Mucosa of gallbladder (tissue), 1 donor: ENCODE measurements at places on chromosomes 5 and 9. TPM values are rescaled to one million over a fixed set of nuclear protein-coding genes. Genes with fewer than 3 reads are reported as not detected.

Gene AK8
- total RNA-seq = 0.98 TPM

Gene CCL28
- total RNA-seq = 32.3 TPM

DNA sequence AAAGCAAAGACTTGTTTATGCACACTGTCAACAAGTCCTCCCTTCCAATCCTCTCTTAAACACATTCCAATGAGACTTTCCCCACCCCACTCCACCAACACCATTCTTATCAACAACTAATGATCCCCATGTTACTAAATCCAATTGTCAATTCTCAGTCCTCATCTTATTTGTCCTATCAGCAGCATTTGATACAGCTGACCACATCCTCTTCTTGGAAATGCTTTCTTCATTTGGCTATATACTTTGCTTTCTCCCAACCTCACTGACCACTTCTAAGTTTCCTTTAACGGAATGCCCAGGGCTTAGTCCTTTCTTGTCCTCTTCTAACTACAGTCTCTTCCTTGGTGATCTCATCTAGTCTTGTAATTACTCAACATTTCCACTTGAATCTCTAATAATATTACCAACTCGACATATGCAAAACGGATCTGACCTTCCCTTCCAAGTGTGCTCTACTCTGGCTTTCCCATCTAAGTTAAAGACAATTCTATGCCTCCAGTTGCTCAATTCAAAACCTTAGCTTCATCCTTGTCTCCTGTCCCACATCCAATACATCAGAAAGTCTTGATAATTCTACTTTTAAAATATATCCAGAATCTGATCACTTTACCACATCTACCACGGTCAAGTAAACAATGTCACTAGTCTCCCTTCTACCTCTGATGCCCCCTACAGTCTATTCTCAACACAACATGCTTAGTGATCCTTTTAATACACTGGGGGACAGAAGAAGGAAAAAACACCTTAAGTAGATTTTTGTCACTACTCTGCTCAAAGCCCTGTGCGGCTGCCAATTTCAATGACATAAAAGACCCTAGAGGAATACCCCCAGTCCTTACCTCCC is 25.5 kb downstream of the AGTPBP1 start:
- no peak for DNase-seq

GRCh38 chr5:146158255-146158654 is 24.2 kb downstream of the LARS1 start:
- DNase-seq = no peak

DNA sequence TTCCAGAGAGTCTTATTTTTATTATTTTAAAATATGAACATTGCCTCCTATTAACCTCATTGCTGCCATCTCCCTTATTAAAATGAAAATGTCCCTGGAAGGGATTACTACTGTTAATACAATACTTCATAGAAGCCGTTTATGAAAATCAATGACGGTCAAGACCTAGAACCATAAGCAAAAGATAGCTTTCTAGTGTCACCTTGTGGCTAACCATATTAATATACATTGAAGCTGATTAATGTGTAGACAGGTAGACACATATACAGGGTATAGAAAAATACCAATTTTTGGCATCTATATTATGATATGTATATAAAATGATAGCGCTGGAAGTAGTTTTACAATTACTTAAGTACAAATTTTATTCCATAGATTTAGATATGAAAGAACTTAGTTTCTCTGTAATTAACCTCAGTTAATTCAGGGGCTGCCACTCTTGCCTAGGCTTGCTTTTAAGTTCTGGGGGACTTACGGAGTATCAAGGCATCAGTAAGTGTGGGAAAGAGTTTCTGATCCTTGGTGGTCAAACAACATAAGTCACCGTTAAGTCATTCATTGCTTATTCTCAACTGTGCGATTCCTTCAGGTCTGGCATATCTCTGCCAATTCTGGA is 2.5 kb upstream of the YTHDC2 start:
- DNase-seq = no peak

GRCh38 chr9:34279411-34279810 is 49.7 kb downstream of the KIF24 start:
- peak; percentile 11 for DNase-seq

DNA sequence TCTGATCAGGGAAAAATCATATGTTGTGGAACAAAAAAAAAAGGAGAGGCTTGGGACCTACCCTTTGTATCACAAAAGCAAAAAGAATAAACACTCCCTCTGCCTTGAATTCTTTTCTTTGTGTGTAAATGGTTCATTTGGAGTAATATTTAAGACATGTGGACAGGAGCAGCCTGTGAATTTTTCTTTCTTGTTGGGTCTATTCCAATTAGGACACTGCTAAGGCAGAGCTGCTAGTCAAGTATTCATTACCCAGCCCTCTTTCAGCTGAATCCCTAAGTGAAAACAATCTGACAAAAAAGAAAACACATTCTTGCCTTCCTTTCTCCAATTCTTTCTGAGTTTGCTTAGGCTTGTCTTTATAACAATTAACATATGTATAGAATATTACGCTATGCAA is 330.0 kb downstream of the EBF1 start:
- no peak for DNase-seq

DNA sequence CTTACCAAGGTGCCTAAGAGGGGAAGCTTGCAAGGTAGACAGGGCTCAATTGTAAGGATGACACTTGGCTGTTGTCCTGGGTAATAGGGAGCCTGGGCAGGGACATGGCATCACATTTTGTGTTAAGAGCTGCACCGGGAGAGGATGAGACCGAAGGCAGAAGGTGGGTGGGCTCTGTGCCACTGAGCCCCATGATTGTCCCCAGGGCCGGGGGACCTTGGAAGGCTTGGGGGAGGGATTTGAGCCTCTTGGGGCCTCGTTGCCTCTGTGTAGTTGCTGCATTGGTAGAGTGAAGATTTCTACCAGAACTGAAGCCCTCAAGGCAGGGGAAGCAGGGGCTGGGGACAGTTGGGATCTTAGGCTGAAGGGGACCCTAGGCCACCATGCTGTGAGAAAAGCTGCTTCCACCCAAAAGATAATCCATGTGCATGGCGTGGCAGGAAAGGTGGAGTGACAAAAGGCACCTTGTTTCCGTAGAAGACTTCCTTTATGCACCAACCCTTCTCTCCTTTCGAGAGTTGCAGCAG is 11.9 kb downstream of the FGF18 start:
- no peak for DNase-seq

DNA sequence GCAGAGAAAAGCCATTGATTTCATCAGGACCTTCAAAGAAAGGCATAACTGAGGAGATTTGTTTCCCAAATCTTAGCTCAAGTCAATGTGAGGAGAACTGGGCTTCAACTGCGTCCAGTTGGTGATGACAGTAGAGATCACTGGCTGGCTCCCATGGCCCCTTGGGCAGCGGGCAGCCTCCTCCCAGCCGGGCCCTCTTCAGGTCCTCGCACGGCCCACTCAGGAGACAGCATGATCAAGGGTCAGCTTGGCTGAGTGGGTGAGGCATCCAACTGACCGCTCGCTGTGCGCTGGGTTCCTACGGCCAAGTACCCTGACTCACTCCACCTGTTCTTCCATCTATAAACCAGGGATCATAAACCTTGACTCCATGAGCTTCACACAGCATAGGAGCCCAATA is 274.0 kb downstream of the NSG2 start:
- no peak for DNase-seq

- no peak for DNase-seq
Observed at GRCh38 chr5:59548807-59549357, 344.6 kb downstream of the PDE4D start.

DNA sequence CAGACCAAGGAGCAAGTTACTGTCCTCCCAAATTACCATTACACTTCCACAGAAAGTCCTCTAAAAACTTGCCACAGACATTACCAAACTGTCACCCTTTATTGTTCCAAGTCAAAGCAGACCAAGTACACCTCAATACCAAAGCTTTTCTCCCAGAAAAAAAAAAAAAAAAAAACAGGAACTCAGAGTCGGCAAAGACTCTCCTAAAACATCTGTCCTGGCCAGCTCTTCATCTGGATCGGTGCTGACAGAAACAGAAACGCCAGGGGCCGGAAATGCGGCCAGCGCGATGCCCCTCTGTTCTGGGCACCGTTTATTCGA is 718 bp downstream of the DEPDC1B start:
- no peak for DNase-seq
